Foreskin melanocyte (primary cell): ENCODE measurements at places on chromosomes 3 and 15.

DNA sequence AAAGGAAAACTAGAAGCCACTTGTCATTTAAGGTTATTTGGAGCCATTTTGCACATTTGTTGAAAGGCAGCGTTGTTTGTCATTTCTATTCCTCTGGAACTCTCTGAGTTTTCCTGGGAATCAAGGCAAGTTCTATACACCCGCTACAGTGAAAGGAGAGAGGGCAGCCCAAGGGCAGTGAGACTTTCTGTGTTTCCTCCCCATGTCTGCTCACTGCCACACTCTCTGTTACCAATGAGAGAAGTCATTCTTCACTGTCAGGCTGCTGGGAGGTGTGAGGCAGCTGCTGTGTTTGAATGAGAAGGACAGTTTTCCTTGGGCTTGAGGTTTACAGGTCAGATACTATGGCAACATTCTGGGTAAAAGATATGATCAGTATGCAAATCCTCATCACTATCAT is 36.0 kb downstream of the ATP13A5 start:
- DNase-seq, result no peak

GRCh38 chr15:77607111-77607893 is 25.4 kb downstream of the LINGO1 start:
- peak; percentile 76 for DNase-seq

- no peak for DNase-seq
Observed at GRCh38 chr15:84982301-84982920, 755 bp downstream of the PDE8A start.

- peak; percentile 52 for DNase-seq
Observed at GRCh38 chr3:186385856-186386602, 24.0 kb upstream of the DGKG start.

GRCh38 chr3:127458696-127459604 is 131.6 kb downstream of the TPRA1 start:
- no peak for DNase-seq

DNA sequence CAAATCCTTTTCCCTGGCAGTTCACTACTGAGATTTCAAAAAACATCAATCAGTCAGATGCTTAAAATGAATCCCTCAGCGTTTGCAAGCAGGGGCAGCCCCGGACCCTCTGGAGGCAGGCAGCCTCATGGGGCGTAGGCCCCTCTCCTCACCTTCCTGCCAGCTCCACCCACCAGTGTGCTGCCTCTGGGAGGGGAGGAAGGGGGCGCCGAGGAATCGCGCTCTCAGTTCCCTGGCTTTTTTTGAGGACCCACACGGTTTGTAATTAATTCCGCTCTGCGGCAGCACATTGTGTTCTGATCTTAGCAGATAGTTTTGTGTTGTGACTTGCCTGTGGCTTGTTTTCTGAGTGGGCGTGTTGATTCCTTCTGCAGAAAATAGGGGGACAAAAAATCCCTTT is 159.9 kb downstream of the KLF13 start:
- no peak for DNase-seq

DNA sequence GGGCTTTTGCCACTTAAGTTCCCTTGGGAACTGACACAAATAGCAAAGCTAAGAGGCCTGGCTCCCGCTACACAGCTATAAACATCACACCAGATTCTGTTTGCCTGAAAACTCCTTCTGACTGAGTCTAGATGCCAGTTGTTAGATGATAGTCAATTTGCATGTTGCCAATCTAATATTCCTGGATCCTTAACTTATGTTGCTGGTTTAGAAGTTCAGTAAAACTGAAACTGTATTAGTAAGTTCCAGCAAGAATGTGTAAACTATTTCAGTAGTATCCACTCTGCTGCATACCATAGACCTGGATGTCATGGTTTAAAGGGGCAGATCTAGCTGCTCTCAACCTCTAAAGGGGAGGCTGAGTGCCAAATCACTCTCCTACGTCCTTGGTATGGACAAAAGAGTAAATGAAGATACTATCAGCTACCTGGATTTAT is 27.1 kb upstream of the LACTB start:
- DNase-seq, result no peak

- no peak for DNase-seq
Observed at GRCh38 chr15:98853617-98854420, 153.8 kb downstream of the PGPEP1L start.

DNA sequence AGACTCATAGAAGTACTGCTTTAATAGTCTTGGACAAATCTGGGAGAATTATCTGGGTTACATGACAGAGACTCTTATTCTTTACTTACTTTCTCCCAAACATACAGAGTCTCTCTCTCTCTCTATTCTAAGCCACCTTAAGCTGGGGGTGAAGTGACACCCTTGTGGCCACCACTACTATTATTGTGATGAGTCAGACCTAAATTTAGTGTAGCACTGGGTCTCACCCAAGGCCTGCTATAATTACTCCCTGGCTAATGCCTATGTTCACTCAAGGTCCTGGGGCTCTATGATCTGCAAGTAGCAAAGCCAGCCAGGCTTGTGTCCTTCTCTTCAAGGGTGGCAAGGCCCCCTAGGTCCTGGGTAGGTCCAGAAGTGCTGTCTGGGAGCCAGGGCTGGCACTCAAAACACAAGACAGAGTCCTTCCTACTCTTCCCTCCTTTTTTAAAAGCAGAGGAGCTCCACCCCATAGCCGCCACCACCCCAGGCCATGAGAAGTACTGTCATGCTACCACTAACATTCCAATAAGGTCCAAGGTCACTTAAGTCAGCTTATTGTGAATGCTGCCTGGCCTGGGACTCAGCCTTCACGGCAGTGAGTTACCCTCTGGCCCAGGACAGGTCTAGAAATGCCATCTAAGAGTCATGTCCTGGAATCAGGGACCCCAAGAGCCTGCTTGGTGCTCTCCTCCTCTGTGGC is 183.6 kb downstream of the POLQ start:
- DNase-seq, result no peak

DNA sequence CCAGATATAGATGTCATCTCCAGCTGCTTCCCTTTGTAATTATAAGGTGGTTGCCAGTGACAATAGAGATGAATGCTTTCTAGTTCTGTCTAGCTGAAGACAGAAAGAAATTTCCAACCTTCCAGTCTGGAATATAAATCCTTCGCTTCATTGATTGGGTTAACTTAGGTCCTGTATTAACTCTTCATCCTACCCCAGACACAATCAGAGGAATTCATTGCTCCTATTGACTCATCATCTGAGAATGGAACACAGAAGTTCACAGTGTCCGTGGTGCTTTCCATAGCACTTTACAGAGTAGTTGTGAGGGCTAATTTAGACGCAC is 241.4 kb downstream of the NFKBIZ start:
- DNase-seq, result peak; percentile 32

- DNase-seq, result no peak
Observed at GRCh38 chr15:62622775-62623174, 419.8 kb upstream of the TPM1 start.

DNA sequence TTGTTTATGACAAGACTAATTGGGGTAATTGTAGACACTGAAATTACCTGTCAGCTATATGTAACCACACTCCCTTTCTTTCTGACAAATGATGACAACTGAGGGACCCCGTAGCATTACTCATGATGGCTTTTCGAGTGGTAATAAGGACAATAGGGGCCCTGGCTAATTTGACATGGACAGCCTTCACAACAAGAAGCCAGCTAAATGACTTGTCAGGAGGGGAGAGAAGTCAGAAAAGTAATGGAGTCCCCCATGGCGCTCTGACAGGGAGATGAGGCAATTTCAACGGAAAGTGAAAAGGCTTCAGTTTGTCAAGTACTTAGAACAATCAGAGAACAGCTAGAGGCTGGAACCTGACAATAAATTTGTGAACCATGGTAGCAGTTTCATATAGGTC is 177.3 kb downstream of the CDIN1 start:
- DNase-seq, result no peak

GRCh38 chr15:34818526-34818925 is 23.2 kb upstream of the ACTC1 start:
- no peak for DNase-seq

- DNase-seq, result no peak
Observed at GRCh38 chr3:102156426-102156825, 278.4 kb upstream of the ZPLD1 start.

DNA sequence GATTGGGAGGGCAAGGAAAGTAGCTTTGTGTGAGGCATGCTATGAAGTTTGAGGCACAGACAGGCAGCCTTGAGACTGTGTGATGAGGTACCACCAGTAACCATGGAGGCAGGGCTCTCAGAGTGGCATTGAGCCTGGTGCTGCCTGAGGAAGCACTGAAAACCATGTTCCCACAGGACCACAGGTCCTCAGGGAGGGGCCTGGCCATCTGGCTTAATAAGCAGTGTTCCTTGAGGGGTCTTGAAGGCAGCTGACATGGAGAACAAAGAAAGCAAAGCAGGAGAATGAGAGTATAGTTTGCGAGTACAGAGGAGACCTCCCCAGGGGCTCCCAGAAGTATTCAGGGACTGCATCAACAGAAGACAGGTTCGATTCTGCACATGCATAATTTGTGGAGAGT is 346.6 kb downstream of the EPHB1 start:
- DNase-seq, result no peak

- no peak for DNase-seq
Observed at GRCh38 chr15:39275066-39275465, 305.8 kb upstream of the THBS1 start.

GRCh38 chr3:40224796-40225515 is 84.6 kb upstream of the EIF1B start:
- DNase-seq, result no peak

GRCh38 chr3:37531066-37531720 is 330.5 kb upstream of the CTDSPL start:
- no peak for DNase-seq

- no peak for DNase-seq
Observed at GRCh38 chr15:36403351-36403750, 176.1 kb upstream of the CDIN1 start.

DNA sequence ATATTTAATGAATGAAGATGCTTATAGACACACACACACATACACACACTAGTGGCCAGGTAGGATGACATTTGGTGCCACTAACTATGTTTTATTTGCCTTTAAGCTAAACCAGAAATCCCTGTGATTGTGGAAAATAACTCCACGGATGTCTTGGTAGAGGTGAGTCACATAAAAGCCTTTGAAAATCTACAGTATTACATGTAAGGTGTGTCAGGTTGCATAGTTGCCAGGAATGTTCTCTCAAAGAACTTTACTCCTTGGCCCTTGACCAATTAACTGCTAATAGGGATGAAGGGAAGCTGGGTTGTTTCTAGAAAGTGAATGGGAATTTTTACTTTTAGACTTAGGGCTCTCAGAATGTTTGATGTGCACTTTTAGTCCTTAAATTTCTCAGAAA is 9.9 kb downstream of the ZBED2 start:
- no peak for DNase-seq

- no peak for DNase-seq
Observed at GRCh38 chr3:30142946-30143345, 463.5 kb upstream of the TGFBR2 start.

DNA sequence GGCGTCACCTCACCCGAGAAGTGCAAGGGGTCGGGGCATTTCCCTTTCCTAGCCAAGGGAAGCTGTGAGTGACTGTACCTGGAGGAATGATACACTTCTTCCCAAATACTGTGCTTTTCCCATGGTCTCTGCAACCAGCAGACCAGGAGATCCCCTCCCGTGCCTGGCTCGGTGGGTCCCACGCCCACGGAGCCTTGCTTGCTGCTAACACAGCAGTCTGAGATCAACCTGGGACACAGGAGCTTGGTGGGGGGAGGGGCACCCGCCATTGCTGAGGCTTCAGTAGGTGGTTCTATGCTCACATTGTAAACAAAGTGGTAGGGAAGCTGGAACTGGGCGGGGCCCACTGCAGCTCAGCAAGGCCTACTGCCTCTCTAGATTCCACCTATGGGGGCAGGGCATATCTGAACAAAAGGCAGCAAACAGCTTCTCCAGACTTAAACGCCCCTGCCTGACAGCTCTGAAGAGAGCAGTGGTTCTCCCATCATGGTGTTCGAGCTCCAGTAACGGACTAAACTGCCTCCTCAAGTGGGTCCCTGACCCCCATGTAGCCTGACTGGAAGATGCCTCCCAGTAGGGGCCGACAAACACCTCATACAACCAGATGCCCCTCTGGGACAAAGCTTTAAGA is 31.4 kb upstream of the ABHD5 start:
- no peak for DNase-seq

GRCh38 chr3:12316253-12316652 is 27.4 kb downstream of the PPARG start:
- DNase-seq, result no peak

GRCh38 chr15:86444527-86444926 is 364.9 kb downstream of the AGBL1 start:
- no peak for DNase-seq

DNA sequence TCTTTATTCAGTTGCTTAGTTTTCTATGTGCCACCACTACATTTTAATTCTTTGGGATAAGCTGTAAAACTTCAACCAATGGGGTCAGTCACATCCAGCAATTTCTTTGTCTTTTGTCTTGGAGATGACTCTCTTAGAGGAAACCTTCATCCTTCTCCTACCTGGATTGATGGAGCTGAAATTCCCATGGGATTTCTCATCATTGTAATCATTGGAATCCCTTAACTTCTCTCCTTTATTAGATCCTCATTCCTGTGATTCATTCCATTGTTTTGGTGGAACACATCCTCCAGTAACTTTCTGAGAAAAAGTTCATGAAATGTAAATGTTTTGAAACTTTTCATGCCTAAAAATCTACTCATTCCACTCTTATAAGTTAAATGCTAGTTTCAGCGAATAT is 9.6 kb upstream of the PLOD2 start:
- DNase-seq, result no peak
